ENCODE measurements at places on chromosomes 16 and 17.

DNA sequence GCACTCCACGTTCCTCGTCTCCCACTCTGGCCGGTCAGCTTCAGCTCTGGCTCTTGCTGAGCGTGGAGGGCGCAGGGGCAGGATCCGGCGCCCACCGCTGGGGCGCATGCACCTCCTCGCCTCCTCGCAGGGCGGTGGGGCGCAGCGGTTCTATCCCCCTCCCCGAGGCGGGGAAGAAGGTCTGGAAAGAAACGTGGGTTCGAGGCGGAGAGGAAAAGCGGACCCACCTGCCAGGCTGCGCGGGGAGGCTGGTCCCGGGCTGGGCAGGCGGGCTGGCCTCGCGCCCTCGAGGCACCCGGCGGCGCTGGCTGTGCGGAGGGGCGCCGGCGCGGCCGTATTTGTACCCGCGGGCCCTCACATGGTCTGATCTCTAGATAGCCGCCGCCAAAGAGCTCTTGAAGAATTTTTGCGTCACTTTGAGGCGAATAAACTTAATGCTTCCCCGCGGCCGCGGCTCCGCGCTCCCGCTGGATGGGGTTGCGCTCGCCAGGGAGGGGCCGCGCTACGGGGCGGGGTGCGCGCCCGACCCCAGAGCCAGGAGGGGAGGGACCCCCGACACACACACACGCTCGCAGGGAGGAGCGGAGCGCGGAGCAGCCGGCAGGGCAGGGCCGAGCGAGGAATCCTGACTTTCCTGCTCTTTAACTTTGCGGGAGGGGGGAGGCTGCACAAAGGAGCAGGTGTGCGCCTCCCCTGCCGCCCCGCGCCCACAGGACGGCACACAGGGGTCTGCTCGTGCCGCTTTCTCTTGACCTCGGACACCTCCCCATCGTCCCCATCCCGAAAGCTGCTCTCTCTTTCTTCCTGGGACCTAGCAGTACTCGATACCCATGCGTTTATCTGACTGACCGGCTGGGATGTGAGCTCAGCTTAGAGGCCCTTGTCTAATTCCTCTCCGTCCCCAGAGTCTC lies at the start of gene SLC6A4:
Gene SLC6A4, minus strand, starts transcription at position 312 of the 911 bp plus-strand sequence. CDS start 13,739 bp downstream, outside the sequence.
- DNase-seq = no peak

GRCh38 chr16:54362591-54363206 lies 76.1 kb upstream of the IRX3 start:
- no peak for DNase-seq

DNA sequence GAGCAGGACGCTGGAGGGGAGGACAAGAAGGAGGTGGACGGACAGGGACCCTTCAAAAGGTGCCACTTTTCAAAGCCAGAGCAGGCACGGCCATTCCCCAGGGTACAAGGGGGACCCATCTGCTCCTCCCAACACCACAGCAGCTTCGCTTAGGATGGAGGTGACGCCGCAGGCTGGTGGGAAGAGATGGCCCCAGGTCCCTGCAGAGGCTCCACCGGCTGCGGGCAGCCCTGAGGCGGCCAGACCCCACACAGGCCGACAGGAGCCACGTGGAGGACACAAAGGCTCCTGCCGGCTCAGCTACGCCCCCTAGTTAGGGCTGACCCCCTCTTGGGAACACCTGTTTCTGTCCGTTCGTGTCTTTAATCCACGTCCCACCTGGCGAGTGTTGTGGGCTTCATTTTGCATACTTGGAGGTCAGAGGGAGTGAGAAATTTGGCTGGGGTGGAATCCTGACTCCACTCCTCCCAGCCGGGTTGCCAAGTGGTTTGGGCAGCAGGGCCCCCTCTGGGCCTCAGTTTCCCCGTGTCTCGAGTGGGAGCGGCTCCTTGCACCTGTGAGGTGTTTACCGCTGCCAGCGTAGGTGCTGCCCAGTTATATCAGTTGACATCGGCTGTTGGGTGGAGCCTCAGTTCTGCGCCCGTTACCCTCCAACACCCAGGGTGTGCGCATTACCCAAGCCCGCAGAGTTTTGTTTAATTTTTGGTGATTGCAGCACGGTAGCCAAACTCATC lies 5.8 kb upstream of the FN3KRP start:
- DNase-seq = no peak

- no peak for DNase-seq
Measured at GRCh38 chr17:7955414-7956227, 23.6 kb downstream of the CNTROB start.

DNA sequence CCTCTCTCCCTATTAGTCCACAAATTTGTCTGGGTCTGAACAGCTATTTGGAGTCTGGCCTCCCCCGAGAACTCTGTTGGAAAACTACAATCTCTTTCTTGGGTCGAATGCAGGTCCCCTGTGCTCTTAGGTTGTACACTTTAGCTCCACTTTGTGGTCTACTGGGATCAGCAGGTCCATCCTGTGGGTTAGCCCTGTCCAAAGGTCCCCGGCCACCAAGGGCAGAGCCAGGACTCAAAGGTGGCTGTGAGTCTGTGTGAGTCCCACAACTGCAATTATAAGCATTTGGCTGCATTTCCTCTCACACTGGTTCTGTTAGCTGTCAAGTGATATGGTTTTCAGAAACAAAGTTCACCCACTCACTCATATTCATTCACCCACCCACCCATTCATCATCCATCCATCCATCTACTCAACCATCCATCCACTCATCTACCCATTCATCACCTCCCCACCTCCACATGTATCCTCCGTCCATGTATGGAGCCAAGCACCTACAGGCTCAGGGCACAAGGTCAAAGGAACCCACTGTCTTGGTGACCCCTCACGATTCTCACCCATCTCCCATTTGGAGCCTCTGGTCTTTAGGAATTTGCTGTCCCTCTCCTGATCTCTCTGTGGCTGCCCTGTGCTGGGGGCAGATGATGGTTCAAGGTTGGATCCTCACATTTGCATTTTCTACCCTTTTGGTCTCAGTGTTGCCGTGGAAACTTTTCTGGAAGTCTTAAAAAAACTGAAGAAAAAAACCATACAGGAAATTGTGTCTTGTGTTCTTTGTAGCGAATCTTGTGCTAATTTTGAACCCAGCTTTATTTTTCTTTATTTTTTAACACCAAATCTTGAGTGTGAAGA lies 45.8 kb downstream of the IRF8 start:
- DNase-seq = no peak

DNA sequence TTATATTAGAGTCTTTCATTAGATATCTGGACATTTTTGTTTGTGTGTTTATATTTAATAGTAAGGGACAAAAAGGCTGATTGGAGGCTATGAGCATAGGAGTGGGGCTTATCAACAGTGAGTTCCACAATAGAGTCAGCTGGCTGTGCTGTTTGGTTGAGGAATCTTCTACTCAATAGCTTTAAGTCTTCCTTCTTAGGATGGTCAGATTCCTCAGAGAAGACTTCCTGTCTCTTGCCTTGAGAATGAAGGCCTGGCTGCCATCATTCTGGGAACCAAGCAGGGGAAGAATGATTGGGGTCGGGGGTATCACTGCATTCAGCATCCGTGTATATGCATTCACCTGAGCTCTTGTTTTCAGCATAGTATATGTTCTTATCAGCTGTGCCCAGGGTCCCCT lies 31.9 kb upstream of the ABCC11 start:
- DNase-seq = no peak

DNA sequence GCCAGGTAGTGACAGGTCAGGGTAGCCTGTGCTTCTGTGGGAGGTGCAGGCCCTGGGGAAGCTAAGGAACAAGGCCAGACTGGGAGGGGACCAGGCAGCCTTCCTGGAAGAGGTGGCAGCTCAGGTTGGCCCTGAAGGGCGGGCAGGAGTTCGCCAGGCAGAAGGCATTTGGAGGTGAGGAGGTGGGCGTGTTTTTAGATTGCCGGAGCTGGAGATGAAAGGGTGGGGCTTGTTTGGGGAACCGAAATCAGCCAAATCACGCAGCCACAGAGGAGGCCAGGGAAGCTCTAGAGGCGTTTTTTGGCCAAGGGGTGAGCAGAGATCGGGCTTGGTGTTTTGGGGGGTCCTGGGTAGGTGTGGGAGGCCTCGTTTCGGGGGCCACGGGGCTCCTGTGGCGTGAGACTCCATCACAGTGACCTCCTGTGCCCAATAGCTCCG lies 7.6 kb downstream of the ADCY7 start:
- DNase-seq = no peak

DNA sequence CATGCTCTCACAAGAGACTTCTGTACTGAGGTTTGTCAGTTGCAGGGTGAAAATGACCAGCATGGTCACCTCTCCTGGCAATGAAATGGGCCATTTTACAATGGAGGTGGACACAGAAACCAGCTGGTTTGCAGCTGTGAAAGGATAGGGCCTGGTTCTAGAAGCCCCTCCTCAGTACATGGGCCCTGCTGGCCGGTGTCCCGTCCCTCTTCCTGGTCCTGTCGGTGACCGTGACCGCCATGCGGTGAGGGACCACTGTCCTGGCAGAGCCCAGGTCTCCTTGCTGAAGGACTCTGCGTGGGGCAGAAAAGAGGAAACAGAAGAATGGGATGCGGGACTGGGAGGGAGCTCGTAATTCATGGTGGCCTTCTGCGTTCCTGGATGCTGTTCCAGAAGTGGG lies 76.0 kb upstream of the ZNF423 start:
- DNase-seq = no peak

- no peak for DNase-seq
Measured at GRCh38 chr16:90043526-90043925, 24.3 kb upstream of the DBNDD1 start.

DNA sequence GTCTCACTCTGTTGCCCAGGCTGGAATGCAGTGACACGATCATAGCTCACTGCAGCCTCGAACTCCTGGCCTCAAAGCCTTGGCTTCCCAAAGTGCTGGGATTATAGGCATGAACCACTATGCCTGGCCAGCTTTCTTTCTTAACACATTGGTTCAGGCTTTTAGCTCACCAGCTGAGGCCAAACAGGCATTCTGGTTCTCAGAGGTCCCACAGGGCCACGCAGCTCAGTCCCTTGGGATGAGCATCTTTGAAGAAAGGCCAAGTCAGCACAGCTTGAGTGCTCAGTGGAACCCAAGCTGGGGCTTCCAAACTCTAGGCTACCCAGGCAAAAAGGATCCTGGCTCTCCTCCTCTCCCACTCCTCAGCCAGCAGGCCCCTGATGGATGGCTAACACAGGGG lies 2.5 kb downstream of the PIK3R5 start:
- DNase-seq = no peak

GRCh38 chr16:86959091-86959651 lies 358.0 kb downstream of the C16orf95 start:
- no peak for DNase-seq

- no peak for DNase-seq
Measured at GRCh38 chr17:50201276-50201854, at the start of gene COL1A1. Gene COL1A1, minus strand, starts transcription at chr17:50201631. Its CDS starts 118 bp downstream, at chr17:50201513.

GRCh38 chr17:13973960-13974651 lies 95.2 kb upstream of the COX10 start:
- DNase-seq = no peak

DNA sequence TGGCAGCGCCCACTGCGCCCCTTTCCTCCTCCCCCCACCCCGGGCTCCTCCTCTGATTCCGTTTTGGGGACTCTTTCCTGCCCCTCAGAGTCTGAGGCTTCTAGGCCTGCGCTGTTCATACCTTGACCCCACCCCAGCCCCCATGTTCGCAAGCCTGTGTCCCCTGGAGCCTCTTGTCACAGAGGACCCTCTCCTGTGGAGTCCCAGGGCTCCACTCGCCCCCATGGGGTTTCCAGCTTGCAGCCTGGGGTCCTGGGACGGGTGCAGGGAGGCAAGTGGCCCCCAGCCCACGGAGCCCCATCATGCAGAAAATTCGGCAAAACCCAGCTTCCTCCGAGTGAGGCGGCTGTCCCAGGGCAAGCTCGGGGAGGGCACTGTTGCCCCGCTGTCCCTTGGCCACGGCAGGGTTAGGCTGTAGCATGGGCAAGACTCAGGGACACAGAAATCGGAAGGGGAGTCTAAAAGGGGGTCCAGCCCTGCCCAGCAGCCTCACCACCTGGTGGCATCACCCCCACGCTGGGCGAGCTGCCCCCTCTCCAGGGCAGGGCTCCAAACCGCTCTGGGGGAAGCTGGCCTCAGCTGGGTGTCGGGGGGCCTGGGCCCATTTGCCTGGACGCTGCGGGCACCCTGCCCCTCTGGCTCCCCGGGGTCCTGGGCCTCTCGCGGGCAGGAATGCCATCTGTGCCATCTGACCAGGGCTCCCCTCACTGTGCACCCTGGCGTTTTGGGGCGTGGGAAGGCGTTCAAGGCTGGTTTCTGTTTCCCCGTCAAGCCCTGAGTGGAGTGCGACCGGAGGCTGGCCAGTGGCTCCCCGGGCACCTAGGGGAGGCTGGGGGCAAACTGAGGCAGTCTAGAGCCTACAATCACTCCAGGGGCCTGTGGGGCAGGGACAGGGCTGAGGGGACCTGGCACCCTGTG lies 11.5 kb upstream of the BAHCC1 start:
- DNase-seq = no peak

GRCh38 chr17:79255926-79256585 lies 181.4 kb downstream of the ENGASE start:
- DNase-seq = no peak

GRCh38 chr16:56424791-56425438 lies 430 bp downstream of the AMFR start:
- no peak for DNase-seq

DNA sequence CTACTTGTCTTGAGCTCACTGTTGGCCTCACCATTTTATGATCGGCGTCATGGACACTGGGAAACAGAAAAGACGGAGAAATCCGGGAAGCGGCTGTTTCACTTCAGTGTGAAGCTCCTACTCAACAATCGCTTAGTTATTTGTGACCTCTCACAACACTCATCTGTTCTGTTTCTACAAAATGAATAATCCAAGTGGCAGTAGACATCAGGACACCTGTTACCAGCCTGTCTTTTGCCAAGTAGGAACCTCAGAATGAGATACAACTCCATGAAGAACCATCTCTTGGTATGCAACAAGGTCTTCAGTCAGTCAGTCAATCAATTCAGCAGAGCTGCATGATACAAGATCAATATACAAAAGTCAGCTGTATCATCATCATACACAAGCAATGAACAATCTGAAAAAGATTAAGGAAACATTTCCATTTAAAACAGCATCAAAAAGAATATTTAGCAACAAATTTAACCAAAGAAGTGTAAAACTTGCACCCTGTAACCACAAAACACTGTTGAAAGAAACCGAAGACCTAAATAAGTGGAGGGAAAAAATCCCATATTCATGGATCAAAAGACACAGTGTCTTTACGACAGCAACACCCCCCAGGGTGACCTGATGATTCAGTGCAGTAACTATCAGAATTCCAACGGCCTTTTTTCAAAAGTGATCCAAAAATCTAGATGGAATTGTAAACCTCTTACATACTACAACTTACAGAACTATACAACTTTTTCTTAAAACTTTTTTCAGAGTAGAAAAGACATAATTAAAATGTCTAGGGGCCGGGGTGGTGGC lies 63.4 kb downstream of the ANKRD11 start:
- no peak for DNase-seq

Data from Panc1 (cell line).